Endothelial cell of umbilical vein (primary cell): ENCODE measurements at places on chromosomes 2 and 18. TPM values are rescaled to one million over a fixed set of nuclear protein-coding genes. Genes with fewer than 3 reads are reported as not detected.
A peak's percentile ranks its signal among the peaks of the same experiment; 100 is the strongest.

DNA sequence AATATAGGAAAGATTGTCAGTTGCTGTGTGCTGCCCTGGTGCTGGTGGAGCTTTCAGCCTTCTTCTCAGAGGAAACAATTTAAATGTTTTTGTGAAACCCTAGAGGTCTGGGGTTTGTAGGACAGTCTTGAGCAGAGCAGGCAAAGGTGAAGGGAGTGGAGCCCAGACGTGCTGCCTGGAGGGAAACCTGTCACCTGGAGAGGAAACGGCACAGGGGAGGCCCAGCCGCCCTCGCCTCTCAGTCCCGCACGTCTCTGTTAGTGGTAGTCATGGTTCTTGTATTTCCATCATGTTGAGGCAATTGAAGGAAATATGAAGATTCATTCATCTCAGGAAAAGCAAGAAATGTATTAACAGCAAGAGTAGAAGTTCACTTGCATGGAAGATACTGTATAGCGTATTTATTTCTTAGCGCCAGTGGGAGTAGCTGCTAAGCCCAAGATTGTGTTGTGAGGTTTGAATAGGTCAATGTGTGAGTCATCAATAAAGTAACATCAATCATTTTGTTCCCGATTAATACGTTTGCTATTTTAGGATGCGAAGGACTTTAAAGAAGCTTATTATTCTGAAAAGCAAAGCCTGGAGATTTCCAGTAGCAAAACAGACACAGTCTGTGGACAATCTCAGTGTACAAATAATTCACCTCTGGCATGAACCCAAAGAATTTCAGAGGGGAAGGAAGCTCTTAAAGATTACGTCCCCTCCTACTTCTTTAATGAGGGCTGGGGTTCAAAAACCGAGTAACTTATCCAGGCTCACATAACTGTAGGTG, 70.4 kb downstream of the LRRFIP1 start:
- peak; percentile 71 for DNase-seq

GRCh38 chr2:212984129-212984528, 167.3 kb downstream of the IKZF2 start:
- no peak for DNase-seq

GRCh38 chr2:37000988-37001556, 34.7 kb upstream of the STRN start:
- DNase-seq: no peak

DNA sequence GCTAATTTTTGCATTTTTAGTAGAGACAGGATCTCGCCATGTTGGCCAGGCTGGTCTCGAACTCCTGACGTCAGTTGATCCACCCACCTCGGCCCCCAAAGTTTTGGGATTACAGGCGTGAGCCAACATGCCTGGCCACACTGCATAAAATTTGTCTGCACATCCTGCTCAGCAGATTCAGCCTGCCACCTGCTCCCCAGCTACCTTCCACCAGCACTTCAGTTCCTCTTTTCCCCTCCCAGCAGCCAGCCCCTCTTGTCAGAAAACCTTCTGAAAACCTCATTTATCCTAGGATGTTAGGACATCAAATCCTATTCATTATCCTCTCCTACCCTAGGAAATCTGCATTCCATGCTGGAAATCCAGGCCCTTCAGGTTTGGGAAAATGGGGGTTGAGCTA, 99.4 kb upstream of the STPG4 start:
- DNase-seq: no peak

GRCh38 chr2:25817630-25818029, 60.7 kb downstream of the ASXL2 start:
- no peak for DNase-seq

The SH3RF3 gene
- total RNA-seq: 9.4 and 14.7 TPM in 2 replicates
